Activated T-cell treated with anti-CD3 and anti-CD28 coated beads, Interleukin-2, amount 50 U/mL, for 48 hours (primary cell): ENCODE measurements at places on chromosomes 2 and 18.

GRCh38 chr2:233400341-233400740 is 46.0 kb downstream of the DGKD start:
- peak; percentile 29 for DNase-seq

GRCh38 chr2:119862127-119862889 is 102.6 kb downstream of the PTPN4 start:
- DNase-seq = no peak

DNA sequence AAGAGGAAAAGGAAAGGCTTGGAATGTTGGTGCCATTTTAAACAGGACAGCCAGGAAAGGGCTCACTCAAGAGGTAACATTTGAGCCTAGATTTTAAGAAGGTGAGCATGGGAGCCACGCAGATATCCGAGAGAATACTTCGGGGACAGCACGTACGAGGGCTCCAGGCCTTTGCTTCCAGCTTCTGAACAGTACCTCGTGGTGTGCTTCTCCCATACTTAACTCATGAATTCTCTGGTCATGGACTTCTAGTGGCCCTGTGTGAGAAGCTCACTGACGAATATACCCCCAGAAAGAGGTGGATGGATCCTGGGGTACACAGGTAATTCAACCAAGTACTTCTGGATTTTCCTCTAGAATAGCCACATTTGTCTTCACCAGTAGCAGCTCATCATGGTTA is 2.7 kb upstream of the VIT start:
- no peak for DNase-seq

DNA sequence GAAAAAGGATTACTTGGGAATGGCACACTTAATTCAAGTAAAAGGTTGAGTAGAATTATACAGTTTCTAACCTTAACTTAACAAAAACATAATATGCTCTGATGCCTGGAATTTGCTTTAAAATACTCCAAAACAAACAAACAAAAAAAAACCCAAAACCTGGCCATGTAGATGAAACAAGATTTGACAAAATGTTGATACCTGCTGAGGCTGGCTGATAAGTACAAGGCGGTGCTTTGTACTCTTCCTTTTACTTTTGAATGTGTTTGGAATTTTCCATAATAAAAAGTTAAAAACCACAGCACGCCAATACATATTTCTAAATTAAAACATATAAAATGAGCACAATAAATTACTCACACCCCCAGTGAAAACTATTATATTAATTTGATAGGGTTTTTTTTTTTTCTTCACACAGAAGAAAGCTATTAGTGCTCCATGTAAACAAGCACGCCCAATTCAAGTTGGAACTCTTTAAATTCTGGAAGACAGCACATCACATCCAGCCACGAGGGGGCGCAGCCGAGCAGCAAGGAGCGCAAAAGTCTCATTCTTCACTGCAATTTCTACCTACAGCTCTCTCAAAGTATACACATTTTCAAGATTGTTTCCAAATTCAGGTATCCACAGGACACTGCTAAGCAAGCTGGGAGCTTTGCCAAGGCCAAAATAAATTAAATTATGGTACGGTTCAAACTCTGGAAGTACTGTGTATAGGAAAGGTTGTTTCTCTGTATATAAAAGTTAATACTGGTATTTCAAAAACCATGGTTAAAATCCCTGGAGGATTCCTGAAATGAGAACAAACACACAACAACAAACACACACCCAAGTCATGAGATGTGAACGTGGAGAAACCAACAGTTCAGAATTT is 7.5 kb downstream of the SERTAD2 start:
- peak; percentile 94 for DNase-seq

DNA sequence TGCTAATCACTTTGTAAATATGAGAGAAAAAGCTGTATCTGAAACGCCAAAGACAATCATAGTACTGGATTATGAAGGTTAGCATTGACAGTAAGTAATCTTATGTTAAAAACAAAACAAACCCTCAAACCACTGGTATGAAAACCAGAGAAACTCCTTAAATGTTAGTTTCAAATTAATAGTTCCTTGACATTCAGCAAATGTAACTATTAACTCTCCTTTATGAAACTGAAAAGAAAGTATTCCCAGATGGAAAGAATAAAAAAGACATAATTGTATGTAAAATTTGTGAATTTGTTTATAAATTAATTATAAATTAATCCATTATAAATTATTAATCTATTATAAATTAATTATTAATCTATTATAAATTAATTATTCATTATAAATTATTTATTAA is 12.3 kb downstream of the FASTKD1 start:
- no peak for DNase-seq

DNA sequence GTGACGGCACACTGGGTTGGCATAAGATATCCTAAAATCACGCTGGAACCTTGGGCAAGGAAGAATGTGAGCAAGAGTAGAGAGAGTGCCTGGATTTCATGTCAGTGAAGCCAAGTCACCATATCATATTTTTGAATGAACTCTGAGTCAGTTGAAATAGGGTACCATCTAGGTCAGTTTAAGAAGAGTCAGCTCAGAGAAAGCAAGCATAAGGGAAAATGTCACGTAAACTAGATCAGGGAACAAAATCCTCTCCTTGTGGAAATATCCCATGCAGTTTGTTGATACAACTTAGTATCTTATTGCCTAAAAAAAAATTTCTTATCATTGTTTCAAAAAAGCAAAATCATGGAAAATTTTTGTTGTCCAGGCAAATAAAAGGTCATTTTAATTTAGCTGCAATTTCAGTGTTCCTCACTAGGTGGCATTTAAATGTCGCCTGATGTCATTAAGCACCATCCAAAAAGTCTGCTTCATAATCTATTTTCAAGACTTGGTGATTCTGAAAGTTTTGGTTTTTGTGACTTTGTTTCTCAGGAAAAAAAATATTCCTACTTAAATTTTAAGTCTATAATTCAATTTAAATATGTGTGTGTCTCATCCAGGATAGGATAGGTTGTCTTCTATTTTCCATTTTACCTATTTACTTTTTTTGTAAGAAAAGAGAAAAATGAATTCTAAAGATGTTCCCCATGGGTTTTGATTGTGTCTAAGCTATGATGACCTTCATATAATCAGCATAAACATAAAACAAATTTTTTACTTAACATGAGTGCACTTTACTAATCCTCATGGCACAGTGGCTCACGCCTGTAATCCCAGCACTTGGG is 19.6 kb downstream of the RSAD2 start:
- no peak for DNase-seq
